Vagina (tissue), 2 donors: ENCODE measurements at places on chromosomes 3 and 15. TPM values are rescaled to one million over a fixed set of nuclear protein-coding genes. Genes with fewer than 3 reads are reported as not detected.

GRCh38 chr3:184726497-184726896 lies 14.6 kb upstream of the MAGEF1 start:
- no peak for DNase-seq

DNA sequence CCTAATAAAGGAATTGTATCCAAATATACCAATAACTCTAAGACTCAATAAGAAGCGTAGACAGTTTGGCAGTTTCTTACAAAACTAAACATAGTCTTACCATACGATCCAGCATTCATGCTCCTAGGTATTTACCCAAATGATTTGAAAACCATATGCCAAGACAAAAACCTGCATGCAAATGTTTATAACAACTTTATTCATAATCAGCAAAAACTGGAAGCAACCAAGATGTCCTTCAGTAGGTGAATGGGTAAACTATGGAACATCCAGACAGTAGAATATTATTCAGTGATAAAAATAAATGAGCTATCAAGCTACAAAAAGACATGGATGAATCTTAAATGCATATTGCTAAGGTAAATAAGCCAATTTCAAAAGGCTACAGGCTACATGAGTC lies 58.4 kb downstream of the SYN2 start:
- no peak for DNase-seq

Gene CMC1
- 21.6 TPM for total RNA-seq

Gene PDZRN3
- total RNA-seq, result 75.9 TPM

GRCh38 chr3:159816512-159816911 lies 172.1 kb upstream of the IL12A start:
- no peak for DNase-seq

Gene PIGZ
- 9.8 TPM for total RNA-seq

GRCh38 chr3:43104039-43104438 lies 1.8 kb downstream of the POMGNT2 start:
- DNase-seq, result no peak

DNA sequence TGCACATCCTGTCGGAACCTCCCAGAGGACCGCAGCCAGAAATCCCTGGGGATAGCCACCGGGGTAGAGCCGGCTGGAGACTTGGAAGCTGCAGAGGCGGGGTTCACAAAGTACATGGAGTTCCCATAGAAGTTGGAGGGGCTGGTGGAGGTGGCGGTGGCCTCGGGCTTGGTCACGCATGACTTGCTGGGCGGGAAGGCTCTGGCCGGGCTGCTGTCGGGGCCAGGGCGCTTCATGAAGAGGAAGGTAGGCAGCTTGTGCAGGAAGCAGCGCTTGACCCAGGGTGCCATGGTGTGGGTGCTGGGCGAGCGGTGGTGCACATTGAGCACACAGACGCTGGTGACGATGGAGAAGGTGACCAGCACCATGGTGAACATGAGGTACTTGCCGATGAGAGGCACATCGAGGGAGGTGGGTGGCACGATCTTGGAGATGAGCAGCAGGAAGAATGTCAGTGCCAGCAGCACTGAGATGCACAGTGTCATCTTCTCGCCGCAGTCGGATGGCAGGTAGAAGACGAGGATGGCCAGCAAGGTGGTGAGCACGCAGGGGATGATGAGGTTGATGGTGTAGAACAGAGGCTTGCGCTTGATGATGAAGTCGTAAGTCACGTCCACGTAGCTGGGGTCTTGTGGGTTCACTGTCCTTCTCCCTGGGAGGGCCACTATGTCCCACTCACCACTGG lies 8.4 kb upstream of the CHRNA3 start:
- DNase-seq, result no peak

Gene KY
- total RNA-seq, result 3.7 TPM

- DNase-seq, result no peak
Observed at GRCh38 chr15:46278486-46279090, 643.8 kb downstream of the SQOR start.

DNA sequence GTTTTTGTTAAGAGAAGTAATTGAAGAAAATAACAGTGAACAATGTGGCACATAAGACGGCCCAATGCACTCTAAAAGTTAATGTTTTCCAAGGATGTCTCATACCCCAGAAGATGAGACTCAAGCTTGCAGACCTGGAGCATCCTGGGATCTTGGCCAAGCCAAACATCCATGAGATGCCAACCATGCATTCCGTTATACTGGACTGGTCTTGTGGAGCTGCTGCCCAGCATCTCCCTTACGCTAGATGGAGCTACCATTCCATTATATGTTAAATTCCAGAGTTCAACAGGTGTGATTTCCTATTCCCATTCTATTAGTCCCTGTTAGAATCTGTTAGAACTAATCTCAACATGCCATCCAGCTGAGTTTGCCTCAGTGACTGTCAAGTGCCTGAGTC lies 181.8 kb downstream of the PDCD6IP start:
- DNase-seq, result no peak

Gene PCLAF
- 8.1 TPM for total RNA-seq

Gene LRRC28
- 23.8 TPM for total RNA-seq

GRCh38 chr15:66145726-66146182 lies 107.8 kb downstream of the MEGF11 start:
- no peak for DNase-seq

Gene MESP1
- total RNA-seq, result 2.7 TPM

Gene TRANK1
- total RNA-seq, result 17.7 TPM

Gene GCNT3
- 1.5 TPM for total RNA-seq

DNA sequence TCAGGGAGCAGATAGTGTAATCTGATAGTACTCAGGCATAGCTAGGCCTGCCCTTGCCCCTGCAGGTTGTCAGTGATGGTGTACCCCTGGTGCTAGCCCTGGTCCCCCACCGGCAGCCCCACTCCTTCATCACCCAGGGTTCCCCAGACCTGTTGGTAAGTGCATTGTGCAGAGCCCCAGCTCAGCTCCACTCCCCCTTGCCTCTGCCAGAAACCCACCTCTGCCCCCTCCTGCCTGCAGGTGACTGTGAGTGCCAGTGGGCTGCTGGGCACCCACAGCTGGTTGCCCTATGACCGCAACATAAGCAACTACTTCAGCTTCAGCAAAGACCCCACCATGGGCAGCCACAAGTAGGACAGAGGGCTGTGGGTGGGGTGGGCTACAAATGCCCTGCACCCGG lies 27.5 kb downstream of the NBEAL2 start:
- no peak for DNase-seq

Gene LNP1
- 4.4 TPM for total RNA-seq

DNA sequence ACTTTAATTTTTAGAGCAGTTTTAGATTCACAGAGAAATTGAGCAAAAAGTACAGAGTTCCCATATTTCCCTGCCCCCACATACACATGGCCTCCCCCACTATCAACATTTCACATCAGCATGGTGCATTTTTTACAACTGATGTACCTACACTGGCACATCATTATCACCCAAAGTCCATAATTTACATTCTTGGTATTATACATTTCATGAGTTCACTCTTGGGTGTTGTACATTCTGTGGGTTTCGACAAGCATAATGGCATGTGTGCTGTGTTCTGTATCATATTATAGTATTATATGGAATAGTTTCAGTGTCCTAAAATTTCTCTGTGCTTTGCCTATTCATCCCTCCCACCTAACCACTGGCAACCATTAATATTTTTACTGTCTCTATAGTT lies 419.8 kb upstream of the THBS1 start:
- DNase-seq, result no peak

GRCh38 chr3:164658125-164658524 lies 420.2 kb downstream of the SI start:
- no peak for DNase-seq

Gene GOLGA6D
- not detected for total RNA-seq

GRCh38 chr15:69074001-69074842 lies 59.7 kb downstream of the NOX5 start:
- DNase-seq, result no peak
